Left lung (tissue), 14 donors: ENCODE measurements at places on chromosomes 7 and 10. TPM values are rescaled to one million over a fixed set of nuclear protein-coding genes. Genes with fewer than 3 reads are reported as not detected.

GRCh38 chr7:42283553-42283952, 46.5 kb upstream of the GLI3 start:
- no peaks in the 10 kb centered on the region for H3K36me3 ChIP-seq
- no peaks in the 10 kb centered on the region for H3K27me3 ChIP-seq
- H3K4me3 ChIP-seq = no peak overlapping the region
- H3K27ac ChIP-seq = no peak overlapping the region

DNA sequence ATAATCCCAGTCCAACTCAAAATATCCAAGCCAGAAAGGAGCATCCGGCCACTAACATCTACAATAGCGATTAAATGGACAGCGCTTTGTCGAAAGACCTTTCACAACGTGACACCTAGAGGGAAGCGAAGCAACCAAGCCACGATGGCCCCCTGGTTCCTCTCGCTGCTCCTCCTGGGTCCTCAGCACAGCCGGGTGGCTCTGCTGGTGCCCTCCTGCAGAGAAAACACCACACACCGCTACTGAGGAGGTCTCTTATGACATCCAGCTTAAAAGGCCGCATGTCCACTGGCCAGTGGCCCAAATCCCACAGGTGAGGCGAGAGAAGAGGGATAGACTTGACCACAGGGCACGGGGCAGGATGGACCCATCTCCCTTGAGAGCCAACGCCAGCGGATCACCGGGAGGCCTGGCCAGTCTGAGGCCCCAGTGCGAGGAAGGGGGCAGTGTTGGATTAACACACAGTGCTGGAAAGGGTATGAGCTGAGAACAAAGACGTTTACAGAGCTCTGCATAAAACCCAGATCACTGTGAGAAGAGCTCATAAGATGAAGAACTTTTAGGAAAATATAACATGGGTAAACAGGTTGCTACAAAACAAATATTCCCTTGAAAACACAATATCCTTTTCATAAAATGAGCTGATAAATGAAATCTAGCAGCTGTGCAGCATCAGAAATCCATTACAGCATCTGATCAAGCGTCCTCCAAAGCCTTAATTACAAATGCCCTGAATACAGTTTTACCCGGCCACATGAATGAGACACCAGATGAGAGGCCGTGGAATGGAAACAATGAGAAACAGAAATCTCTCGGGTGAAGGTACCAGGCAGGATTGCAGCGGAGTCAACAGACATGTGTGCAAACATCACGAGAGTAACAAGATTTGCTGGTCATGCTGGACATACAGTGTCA, 236.7 kb downstream of the DIP2C start:
- H3K27me3 ChIP-seq = no peaks in the 10 kb centered on the region
- peak; percentile 51 for DNase-seq
- H3K4me1 ChIP-seq = no peaks in the 10 kb centered on the region
- H3K36me3 ChIP-seq = no peaks in the 10 kb centered on the region

DNA sequence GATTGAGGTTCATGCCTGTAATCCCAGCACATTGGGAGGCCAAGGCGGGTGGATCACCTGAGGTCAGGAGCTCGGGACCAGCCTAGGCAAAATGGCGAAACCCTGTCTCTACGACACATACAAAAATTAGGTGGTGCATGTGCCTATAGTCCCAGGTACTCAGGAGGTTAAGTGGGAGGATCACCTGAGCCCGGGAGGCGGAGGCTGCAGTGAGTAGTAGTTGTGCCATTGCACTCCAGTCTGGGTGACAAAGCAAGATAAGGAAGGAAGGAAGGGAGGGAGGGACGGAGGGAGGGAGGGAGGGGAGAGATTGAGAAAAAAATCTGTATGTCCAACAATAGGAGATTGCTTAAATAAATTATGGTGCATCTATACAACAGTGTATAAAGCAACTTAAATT, 13.2 kb downstream of the TLL2 start:
- no peak for DNase-seq
- no peaks in the 10 kb centered on the region for H3K4me1 ChIP-seq
- H3K27me3 ChIP-seq = peaks cover 41% of the 10 kb centered on the region

CPA1 gene
- total RNA-seq = not detected

CDCA7L gene
- total RNA-seq = 38.2 TPM
